ENCODE measurements at places on chromosomes 7 and 10. TPM values are rescaled to one million over a fixed set of nuclear protein-coding genes. Genes with fewer than 3 reads are reported as not detected.

RAB18 gene
- 168 TPM for polyA plus RNA-seq

OR2A1 gene
- polyA plus RNA-seq = 0.13 TPM

FAM180A gene
- polyA plus RNA-seq = 0.21 TPM

ACHE gene
- polyA plus RNA-seq = 96.8 TPM

SAP25 gene
- polyA plus RNA-seq = 3.4 TPM

ARHGEF35 gene
- 1.2 TPM for polyA plus RNA-seq

SP4 gene
- polyA plus RNA-seq = 16.1 TPM

CPXM2 gene
- polyA plus RNA-seq = 22.6 TPM

ANK3 gene
- 159 TPM for polyA plus RNA-seq

HOXA4 gene
- 48.9 TPM for polyA plus RNA-seq

AGMO gene
- 0.32 TPM for polyA plus RNA-seq

KEL gene
- polyA plus RNA-seq = 0.60 TPM

DDC gene
- 1.6 TPM for polyA plus RNA-seq
